ENCODE measurements at places on chromosomes 2 and 18. TPM values are rescaled to one million over a fixed set of nuclear protein-coding genes. Genes with fewer than 3 reads are reported as not detected.

The ITPRIPL1 gene
- total RNA-seq: not detected

The MRPL53 gene
- 152 TPM for total RNA-seq

The GALNT3 gene
- total RNA-seq: not detected

The IL36RN gene
- total RNA-seq: 0.59 TPM

Data from A549 treated with RU486 at 1 μM for 4 hours (cell line).